ENCODE measurements at places on chromosomes 5 and 9.

GRCh38 chr5:39422728-39423285 lies 2.0 kb downstream of the DAB2 start:
- no peak for DNase-seq

DNA sequence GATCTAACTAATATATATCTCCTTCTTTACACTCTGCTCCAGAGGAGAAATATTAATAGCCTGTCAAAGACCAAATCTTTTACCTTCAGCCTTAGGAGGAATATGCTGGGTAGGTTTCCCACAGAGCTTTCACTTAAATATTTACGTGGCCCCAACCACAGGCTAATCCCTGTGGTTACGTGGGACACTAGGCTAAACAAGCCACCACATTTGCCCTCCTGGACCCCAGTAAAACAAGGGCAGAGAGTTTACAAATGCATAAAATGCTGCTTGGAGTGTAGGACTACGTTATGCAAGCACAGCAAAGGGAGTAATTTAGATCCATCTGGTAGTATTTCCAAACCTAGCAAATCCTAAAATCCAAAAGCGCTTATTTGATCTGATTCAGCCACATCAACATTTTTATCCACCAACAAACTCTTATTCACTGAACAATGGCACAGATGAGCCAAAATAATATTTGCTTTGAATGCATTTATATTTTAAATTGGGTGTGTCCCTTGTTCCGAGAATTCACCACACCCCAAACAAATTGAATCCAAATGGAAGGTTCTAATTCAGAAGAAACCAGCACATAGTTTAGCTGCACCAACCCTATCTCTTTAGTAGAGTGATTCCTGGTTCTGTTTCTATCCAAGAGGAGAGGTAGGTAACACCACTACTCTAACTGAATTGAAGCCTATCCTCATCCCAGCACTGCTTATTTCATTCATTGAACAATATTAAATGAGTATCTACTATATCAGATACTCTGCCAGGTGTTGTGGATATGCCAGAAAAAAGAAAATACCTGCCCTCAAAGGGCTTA lies 179.0 kb downstream of the TSSK1B start:
- DNase-seq: no peak

GRCh38 chr9:16928179-16928945 lies 57.9 kb upstream of the BNC2 start:
- no peak for DNase-seq

DNA sequence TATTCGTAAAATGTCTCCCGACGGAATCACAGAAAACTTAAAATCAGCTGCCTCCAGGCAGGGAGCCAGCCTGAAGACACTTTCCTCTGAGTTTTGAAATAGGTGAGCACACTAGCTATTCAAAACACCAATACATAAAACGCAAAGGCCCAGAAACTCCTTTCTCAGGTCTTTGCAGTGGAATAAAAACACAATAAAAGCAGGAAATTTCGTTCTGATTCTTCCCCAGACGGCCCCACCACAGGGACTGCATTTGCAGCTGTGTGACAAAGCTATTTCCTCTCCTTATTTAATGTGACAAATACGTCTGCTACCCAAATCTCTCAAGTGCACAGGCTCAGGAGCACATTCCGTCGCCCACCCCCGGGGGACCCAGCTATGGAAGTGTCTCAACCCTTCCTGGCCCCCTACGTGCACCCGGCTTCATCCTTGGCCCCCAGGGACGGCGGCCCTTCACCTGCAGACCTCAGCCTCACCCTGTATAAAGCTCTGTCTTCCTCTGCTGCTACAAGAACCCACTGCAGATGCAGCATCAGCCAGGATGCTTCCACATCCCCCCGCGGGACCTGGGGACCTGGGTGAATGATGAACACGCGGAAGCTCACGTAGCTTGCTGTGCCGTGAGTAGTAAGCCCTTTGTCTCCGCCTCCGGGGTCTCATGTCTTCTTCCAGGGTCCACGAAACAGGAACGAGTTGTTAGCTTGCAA lies 24.9 kb downstream of the AHRR start:
- no peak for DNase-seq

DNA sequence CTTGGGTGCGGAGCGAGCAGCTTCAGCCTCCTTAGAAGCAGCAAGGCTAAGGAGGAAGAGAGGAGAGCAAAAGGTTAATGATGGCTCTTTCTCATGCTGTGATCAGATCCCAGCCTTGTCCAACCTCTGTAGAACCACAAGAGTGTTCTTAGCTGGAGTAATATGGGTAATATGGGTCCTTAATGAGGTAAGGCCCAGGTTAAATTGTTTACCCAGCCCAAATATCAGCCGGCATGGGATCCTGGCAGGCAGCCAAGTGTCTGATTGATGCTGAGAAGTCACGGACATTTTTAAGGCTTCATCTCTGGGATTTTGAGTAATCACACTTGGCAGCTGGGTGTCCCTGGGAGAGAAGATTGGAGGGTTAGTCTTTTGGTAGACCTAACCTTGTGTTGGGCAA lies 32.3 kb downstream of the GLRA1 start:
- DNase-seq: peak; percentile 33

DNA sequence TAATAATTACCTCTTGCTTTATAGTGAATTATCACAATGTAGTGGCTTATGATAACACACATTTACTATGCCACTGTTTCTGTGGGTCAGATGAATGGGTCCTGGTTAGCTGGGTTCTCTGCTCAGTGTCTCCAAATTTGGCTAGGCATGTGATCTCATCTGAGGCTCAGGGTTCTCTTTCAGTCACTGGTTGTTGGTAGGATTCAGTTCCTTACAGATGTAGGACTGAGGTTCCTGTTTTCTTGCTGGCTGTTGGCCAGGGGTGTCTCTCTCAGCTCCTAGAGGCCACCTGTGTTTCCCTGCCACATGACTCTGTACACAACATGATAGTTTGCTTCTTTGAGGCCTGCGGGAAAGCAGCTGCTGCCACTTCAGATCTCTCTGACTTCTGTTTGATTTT lies 7.1 kb downstream of the NFX1 start:
- no peak for DNase-seq

DNA sequence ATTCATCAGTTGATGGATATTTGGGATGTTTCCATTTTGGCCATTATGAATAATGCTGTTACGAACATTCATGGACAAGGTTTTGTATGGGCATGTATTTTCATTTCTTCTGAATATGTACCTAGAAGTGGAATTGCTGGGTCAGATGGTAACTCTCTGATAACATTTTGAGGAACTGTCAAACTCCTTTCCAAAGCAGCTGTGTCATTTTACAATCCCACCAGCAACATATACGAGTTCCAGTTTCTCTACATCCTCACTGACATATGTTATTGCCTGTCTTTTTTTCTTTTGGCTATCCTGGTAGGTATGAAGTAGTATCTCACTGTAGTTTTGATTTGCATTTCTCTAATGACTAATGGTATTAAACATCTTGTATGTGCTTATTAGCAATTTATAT lies 86.7 kb downstream of the PRKACG start:
- DNase-seq: no peak

DNA sequence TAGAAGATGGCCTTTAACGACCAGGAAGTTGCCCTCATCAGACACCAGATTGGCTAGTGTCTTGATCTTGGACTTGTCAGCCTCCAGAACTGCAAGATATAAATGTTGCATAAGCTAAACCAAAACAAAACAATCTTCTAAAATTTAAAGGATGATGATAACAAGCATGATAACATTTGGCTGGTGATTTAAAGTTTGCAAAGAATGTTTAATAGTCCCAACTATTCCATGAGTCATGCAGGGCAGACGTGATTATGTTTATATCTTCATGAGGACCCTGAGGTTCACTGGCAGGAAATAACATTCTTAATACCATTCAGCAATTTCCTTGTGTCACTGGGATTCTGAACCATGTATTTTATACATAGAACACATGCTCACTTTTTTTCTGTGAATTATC lies 319.8 kb downstream of the HCN1 start:
- no peak for DNase-seq

DNA sequence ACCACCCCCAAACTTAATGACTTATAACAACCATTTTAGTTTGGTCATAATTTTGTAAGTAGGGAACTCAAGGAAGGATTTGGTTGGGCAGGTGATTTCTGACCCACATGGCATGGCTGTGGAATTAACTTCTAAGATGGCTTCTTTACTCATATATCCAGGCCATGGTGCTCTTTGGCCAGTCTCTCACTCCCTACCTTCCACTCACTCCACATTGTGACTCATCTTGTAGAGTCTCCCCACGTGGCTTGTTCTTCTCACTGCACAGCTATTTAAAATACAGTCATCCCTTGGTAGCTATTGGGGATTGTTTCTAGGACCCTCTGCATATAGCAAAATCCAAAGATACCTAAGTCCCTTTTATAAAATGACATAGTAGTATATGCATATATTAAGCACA lies 76.6 kb upstream of the MAST4 start:
- no peak for DNase-seq

GRCh38 chr9:33378121-33378795 lies 24.1 kb downstream of the AQP7 start:
- DNase-seq: no peak
